ENCODE measurements at places on chromosomes 5 and 9. TPM values are rescaled to one million over a fixed set of nuclear protein-coding genes. Genes with fewer than 3 reads are reported as not detected.

DNA sequence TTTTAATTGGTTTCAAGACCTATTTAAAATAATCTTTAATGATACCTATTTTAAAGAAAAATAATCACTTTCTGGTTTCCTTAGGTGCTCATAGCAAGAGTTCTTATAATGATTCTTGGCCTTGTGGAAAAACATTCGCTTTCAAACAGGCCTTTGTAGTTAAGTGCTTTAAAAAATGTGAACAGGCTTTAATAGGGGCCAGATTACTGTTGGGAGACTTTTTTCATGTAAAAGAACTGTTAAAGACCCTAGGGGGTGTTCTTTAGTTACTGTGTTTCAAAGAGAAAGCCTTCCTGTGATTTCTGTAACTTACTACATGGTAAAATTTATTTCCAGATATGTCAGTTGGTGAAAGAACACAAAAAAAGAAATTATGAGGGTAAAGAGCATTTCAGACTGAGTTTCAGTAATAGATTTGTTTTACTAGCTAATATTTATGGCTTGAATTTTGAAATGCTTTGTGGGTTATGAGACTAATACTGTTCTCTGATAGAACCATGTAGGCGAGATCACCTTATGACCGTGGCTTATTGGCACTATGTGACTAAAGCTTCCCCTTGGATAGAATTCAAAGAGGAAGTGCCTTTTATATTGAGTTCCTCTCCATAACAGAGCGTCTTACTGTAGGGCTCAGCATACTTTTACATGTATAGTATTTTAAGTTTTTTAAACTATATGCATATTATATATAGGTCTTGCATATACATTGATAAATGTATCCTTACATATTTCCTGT lies 70.7 kb downstream of the CSNK1G3 start:
- DNase-seq = no peak

The RORB gene
- polyA plus RNA-seq = 0.16 TPM

DNA sequence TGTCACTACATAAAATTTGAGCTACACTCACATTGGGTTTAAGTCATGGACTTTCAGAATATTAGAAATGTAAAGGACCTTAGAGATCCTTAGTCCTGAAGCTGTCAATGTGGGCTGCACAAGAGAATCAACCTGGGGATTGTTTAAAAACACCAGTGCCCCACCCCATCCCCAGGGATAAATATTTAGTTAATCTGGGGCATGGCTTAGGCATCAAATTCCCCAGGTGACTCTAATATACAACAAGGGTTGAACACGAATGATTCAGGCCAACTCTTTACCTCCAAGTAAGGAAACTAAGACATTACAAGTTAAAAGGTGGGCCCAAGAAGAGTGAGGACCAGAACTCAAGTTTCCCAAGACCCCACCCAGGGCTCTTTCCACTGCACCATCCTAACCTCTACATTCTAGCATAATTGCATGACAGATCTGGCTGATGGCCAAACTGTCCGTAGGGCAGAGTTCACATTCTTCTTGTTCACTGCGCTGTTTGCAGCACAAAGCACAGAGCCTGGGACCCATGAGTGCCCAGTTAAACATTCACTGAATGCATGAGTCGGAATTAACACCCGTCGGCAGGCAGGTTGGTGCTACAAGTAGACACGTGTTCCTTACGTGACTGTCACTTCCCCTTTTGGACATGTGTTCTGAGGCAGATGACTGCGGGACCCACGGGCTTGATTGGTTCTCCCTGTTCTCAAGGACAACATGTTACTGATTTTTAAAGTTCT lies 25.2 kb downstream of the CYFIP2 start:
- DNase-seq = no peak

DNA sequence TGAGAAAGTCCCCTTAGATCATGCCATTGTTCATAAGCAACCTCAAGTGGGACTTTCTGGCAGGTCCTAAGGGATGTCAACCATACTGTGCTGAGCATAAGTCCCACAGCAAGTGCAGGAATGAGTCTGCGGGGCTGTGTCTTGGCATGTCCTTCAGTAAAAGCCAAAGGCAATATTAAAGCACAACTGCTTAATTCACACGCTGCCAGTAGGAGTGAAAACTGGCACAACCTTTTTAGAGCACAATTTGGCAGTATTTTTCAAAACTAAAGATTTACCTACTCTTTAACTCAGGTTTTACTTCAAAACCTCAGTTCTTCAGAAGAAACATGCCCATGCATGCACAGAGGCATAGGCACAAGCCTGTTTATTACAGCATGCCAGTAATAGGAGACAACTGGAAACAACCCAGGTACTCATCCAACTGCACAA lies 24.4 kb upstream of the SMAD5 start:
- no peak for DNase-seq

DNA sequence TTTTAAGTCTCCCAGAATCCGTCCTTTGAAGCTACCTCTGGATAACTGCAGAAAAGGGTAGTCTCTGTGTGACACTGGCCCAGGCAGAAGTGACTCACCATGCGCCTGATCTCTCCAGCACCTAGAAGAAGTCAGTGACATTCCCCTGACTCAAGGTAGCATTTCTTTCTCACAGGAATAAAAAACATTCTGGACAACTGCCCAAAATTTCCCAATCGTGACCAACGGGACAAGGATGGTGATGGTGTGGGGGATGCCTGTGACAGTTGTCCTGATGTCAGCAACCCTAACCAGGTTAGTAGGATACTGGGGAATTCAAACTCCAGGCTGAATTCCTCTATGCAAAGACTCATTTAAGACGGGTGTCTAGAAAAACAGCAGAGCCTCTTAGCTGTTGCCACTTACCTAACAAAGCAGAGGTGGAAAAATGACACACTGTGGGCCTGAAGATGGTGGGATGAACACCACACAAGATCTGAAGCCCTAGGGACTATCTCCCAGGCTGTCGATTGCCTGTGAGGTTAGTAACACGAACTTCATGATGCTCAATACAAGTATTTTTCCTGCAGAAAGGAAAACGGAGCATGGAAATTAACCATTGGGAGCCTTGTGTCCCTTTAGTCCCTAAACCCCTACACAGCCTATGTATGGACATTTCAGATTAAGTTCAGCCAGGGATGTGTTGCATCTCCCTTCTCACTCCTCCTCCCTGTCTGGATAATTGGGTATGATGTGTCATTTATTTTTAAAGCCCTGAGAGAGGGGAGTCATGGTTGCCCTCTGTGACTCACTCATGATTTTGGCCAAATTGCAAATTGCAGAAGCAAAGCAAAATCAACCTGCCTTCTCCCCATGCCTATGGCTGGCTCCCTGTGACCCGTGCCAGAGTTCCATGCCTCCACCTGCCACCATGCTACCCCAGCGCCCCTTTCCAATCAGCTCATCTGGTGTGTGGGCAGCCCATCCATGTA lies 37.2 kb downstream of the THBS4 start:
- no peak for DNase-seq

DNA sequence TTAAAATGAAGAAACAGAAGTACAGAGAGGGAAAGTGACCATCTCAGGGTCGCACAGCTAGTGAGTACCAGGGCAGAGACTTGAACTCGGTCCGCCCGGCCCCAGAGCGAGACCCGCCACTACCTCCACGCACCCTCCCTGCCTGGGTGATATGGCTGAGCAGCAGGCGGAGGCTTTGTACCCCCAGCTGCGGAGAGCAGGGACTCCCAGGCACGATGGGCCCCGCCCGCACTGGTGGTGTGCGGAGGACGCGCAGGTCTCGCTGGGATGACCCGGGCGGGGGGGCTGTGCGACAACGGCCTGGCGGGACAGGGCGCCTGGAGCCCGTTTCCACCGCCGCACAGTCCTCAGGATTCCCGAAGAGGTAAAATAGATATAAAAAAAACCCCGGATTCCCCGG lies 64.7 kb upstream of the LARP1 start:
- no peak for DNase-seq

DNA sequence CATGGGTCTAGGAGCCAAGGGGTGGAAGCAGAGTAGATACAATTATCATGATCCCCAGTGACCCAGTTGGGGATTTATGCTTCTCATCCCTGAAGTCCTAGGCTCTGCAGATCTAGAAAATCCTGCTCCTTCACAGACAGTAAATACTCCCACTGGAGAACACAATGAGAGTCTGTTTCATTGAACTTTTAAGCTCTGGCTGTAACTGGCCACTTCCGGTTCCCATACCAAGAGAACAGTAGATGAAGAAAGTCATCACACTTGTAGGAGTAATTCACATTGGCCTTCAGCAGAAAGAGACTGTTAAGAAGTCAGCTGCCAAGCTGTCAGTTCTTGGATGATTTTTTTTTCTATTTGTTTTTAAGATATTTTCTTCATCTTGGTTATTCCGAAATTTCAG lies 597.1 kb downstream of the ACTL7B start:
- no peak for DNase-seq

The FAM114A2 gene
- polyA plus RNA-seq = 33.3 TPM

DNA sequence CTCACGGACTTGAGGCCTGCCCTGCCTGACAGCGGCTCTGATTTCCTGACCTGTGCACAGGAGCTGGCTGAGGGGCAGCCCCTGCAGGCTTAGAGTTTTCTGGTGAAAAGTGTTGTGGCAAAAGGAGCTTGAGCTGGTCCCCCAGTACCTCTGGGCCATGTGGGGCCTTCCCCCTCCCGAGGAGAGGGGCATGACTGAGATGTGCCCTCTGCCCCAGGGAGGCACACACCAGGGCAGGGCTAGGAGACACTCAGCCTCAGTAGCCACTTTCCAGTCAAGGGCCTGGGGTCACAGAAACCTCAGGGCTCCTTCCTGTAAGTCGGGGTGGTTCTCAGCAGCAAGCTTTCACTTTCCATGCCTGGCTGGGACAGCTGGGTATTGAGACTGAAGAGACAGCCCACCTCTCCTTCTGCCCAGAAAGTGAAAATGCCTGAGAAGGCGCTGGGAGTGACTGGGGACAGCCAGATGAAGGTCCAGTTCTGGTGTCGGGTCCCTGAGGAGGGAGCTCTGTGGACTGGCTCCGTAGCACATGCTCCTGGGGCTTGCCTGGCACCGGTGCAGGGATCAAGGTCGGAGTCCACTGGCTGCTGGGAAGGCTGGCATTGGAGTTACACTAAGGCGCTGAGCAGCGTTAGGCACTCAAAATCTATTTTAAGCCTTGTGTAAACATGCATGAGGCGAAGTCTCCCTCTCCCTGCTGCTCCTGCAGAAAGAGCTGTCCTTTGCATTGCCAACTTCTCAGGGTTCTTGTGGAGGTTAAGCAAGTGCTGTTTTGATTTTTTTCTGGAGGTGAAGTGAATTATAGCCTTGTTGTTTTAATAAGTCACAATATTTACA lies 394.9 kb downstream of the GADD45G start:
- DNase-seq = peak; percentile 71

The GKAP1 gene
- polyA plus RNA-seq = 15.9 TPM

DNA sequence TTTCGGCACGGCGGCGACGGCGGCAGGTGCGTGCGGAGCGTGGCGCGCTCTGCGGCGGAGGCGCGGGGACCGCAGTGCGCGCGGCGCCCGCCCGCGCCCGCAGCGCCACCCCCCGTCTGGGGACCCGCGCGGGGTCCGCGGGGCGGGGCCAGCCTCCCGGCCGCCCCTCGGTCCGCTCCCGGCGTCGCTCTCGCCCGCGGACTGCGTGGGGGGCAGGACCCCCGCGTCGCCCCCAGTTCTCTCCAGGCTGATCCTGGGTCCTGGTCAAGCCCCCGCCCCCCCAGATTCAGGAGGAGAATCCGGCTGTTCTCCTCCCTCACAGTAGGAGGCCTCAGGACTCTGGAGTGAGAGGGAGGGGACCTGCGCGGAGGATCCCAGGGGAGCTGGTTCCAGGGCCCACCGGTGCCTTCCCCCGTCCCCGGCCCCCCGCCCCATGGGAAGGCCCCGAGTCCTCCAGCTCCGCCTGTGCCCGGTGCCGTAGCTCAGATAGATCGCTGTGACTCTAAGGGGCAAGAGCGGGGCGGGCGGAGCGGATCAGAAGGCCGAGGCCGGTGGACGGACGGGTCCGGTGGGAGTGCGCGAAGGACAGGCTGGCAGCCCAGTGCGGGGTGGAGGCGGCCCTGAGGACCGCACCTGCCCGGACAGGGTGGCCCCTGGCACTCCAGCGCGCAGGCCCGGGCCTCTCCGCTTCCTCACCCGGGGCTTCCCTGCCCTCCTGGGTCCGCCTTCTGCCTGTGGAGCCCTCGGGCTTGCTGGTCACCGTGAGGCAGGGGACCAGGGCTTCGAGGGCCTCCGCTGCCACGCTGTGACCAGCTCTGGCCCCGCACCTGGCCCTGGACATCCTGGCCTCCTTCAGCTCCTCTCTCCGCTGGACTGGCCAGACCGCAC lies at the start of gene RNF208:
TSS of gene RNF208 (minus strand) at position 51 of the 888 bp plus-strand sequence. CDS start 1,028 bp downstream, outside the sequence.
- no peak for DNase-seq

DNA sequence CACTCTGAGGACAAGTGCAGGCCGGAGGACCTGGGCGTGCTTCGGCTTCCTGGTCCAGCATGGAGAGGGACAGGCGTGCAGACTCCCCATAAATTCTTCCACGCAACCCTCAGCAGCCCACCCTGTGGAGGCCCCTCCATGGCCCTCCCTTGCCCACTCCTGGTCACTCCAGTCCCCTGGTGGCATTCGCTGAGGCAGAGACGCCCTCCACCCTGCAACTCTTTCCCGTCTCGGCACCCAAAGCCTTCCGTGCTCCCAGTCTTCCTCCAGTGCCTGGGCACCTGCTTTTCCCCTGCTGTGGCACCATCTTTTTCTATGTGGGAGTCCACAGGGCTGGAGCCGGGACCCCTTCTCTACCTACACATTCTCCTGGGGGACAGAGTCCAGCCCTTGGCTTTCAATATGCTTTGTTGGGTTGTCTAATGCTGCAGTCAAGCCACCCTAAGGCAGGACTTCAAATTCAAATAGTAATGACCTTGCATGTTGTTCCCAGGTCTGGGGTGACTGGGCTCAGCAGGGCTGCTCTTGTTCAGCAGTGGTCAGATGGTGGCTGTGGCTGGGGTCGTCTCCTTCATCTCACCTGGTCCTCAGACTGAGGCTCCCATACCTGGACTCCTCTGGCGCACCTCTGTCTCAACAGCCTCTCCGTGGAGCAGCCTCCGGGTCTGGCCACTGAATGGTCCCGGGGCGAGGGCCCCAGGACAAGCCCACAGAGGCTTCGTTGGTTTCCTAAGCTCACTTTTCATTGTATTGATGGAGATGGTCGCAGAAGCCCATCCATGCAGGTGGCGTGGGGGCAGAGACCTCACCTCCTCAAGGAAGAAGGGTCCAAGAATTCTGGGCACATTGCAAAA lies 15.2 kb downstream of the MRPL36 start:
- DNase-seq = no peak

The MYOT gene
- polyA plus RNA-seq = 0.90 TPM

- no peak for DNase-seq
Observed at GRCh38 chr5:42545038-42545437, 121.8 kb downstream of the GHR start.

DNA sequence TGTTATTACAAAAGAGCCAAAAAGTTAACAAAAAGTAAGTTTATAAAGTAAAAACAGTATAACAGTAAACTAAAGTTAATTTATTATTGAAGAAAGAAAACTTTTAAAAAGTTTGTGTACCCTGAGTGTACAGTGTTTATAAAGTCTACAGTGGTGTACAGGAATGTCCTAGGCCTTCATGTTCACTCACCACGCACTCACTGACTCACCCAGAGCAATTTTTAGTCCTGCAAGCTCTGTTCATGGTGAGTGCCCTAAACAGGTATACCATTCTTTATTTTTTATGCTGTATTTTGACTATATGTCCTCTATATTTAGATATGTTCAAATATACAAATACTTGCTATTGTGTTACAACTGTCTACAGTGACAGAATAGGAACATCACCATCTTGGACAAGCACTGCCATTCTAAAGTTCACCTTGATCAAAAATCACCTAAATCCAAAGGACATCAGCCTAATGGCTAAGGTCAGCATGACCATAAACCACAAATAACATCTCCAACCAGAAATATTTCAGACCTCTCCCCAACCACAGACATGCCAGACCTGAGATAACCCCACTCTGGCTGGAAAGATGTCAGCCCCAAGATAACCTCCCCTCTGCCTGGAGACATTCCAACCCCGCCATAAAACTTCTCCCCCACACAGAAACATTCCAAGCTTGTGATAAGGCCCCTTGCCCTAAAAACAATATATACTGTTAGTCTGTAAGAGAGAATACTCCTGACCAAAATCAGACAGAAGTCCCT lies 56.1 kb downstream of the AGXT2 start:
- no peak for DNase-seq
